ENCODE measurements at places on chromosomes 16 and 17.

GRCh38 chr16:24815021-24815420, 30.7 kb upstream of the SLC5A11 start:
- DNase-seq = no peak

DNA sequence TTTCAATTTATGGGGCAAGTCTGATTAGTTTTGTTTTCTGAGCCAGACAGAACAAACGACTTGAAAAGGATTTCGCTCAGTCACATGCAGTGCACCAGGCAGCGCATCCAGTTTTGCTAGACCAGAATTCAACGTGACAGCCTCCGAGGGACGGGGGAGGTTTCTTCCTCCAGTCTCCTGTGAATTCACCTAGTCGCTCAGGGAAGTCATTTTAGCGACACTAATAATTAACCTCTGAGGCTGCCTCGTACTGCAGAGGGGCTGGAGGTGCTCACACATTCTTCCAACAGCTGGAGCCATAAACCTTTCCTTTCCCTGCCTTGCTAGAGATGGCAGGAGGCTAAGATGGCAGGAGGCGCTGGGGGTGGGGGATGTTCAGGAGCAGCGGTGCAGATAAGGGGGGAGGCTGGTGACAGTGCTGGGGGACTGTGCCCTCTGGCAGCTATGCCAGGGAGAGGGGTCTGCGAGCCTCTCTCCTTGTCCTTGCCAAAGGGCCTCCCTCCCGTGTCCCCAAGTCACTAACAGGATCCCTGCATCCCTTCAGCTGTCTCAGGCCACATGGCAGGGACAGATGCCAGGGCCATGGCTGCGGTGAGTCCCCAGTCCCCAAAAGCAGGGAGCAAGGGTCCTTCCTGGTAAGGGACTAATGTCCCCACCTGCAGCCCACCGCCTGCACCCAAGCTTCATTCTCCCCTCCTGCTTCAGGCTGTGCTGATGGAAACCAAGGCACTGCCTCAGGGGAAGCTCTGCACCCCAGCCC, 24.0 kb downstream of the MXRA7 start:
- DNase-seq = no peak

DNA sequence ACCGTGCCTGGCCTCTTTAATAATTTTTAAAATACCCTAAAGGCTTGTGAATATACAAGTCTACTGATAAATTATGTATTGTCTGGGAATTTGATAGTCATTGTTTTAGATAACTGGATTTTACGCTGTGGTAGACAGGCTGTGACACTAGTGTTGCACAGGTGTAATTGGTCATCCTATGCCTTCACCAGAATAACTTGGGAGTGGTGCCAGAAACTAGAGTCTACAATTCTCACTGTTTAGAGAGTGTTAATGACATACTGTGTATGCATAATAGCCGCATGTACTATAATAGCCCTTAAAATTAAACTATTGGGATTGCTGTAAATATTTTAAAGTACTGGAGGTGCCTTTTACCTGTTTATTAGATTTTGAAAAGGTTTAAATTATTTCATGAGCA, 11.4 kb downstream of the CNEP1R1 start:
- no peak for DNase-seq

- no peak for DNase-seq
Observed at GRCh38 chr17:36532435-36532975, 2.2 kb downstream of the MYO19 start.

DNA sequence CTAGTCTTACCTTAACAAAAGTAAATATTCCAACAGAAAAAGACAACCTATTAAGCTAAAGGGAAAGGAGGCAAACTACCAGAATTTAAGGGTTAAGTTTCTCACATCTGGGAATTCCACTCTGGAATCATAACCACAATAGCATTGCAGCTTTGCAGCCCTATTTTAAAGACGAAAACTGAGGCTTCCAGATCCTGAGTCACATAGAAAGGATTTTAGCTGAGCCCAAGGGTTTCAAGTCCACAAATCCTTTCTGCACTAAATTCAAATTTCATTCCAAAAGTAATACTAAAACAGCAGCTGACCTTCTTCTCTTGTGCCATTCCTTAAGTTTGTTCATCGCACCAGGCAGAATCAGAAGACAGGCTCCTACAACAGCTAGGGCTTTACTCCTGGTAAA, 17.8 kb downstream of the XYLT1 start:
- DNase-seq = no peak

GRCh38 chr17:14793237-14793636, 471.9 kb downstream of the PMP22 start:
- no peak for DNase-seq

GRCh38 chr17:70307430-70308225, 138.3 kb downstream of the KCNJ2 start:
- DNase-seq = no peak

DNA sequence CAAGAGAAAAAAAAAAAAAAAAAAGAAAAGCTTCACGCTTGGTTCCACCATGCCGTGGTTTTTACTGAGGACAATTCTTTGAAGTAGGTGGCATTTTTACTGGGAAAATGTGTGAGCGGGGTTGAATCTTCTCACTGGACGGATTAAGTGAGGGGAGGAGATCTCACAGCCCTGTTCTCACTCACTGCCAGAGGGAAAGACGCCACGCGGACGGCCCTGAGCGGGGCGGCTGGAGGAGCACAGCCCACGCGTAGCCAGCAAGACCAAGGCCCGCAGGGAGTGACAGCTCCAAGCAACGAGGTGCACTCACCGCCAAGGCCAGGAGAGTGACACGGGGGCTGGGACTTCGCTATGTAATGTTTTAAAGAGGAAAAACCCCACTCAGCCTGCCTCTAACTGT, 43.1 kb downstream of the MRM3 start:
- DNase-seq = no peak

GRCh38 chr17:82613283-82614094, 34.8 kb downstream of the WDR45B start:
- DNase-seq = no peak

GRCh38 chr16:19871721-19872120, 12.9 kb downstream of the GPRC5B start:
- no peak for DNase-seq

GRCh38 chr16:75026892-75027391, 28.1 kb downstream of the ZNRF1 start:
- DNase-seq = no peak

GRCh38 chr17:72970246-72970645, 122.2 kb downstream of the SLC39A11 start:
- DNase-seq = no peak

DNA sequence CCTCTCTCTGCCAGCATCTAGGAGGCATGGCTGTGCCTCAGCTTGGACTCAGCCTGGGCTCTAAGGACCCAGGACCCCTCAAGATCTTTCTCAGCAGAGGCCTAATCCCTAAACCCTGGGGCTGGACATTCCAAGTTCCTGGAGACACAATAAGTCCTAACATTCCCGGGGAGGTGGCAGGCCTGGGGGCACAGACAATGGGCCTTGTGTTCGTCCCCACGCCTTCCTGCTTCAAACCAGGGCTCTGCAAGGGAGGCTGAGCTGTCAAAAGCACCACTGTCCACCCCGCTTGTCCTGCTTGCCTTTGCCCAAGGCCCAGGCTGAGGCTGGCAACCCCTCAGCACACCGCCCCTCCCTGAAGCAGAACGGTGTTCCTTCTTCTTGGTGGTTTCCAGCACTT, 13.7 kb downstream of the SDK2 start:
- no peak for DNase-seq

GRCh38 chr16:89413811-89414585, 76.4 kb downstream of the ANKRD11 start:
- no peak for DNase-seq

DNA sequence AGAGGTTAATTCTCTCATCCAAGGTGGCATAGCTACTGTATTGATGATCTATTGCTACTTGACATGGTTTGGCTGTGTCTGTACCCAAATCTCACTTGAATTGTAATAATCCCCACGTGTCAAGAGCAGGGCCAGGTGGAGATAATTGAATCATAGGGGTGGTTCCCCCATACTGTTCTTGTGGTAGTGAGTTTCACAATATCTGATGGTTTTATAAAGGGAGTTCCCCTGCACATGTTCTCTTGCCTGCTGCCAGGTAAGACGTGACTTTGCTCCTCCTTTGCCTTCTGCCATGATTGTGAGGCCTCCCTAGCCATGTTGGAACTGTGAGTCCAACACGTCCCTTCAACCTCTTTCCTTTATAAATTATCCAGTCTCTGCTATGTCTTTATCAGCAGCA, 22.9 kb upstream of the CPPED1 start:
- no peak for DNase-seq

- no peak for DNase-seq
Observed at GRCh38 chr16:74449470-74449869, 28.2 kb upstream of the CLEC18B start.

GRCh38 chr17:18910881-18911280, 41.1 kb upstream of the SLC5A10 start:
- DNase-seq = no peak

DNA sequence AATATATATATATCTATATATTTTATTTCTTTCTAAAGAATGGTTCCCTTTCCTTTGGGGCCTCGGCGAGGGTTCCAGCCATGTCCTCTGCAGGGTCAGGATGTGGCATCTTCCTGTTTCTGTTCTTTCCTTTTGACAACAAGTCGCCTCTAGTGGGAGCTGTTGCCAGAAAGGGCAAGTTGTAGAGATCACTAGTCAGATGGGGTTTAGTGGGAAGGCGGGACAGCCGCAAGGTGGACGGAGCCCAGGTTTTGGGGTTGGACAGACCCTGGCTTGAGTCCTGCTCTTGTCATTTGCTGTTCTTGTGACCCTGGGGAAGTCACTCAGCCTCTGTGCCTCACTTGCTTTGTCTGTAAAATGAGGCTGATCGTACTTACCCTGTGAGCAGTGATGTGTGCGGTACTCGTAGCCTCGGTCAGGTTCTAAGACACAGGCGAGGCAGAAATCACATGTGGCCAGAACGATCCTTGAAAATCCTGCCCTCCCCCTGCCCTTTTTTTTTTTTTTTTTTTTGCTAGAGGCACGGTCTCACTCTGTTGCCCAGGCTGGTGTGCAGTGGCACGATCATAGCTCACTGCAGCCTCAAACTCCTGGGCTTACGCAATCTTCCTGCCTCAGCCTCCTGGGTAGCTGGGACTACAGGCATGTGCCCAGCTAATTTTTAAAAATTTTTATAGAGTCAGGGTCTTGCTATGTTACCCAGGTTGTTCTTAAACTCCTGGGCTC, 80.1 kb downstream of the ABCC6 start:
- DNase-seq = peak; percentile 21

DNA sequence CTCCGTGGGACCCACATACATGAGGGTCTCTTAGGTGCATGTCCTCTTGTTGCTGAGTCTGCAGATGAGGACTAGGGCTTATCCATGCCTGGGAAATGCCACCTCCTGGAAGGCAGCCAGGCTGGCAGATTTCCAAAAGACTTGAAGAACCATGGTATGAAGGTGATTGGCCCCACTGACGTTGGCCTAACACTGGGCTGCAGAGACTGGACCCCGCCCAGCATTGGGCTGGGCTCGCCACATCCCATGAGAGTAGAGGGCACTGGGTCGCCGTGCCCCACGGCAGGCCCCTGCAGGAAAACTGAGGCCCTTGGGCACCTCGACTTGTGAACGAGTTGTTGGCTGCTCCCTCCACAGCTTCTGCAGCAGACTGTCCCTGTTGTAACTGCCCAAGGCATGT, 38.2 kb upstream of the IL21R start:
- no peak for DNase-seq

GRCh38 chr17:32161506-32162365, 19.4 kb downstream of the RHOT1 start:
- no peak for DNase-seq

DNA sequence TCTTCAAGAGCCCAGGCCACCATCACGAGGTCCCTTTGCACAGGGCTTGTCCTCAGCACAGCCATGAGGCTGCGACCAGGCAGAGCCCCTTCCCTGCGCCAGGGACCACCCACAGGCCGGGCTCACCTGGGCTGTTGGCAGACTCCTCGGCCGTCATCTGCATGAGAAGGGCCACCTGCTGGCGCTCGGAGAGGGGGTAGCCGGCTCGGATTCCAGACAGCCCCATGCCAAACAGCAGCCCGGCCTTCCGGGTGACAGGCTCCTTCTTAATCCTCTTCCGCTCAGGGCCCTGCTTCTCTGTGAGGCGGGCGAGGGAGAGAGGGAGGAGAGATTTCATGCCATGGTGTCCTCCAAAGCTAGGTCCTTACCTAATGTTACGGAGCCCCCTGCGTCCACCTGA, 73.4 kb downstream of the ZNF778 start:
- no peak for DNase-seq

DNA sequence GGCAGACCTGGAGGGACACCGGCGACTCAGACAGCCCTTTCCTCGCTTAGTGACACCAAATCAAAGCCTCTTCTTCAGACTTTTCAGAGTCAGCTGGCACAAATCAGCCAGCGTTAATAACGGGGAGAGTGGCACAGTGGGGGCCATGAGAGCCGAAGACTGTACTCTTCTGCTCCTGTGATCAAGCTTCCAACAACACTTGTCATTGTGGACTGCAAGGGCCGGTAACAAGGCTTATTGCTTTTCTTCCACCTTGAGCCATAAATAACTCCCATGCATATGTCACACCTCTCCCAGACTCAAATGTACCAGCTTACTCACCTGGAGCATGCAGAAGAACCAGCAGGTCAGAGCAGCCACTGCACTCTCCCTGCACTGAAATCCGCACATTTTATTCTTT, 12.8 kb downstream of the FLCN start:
- DNase-seq = no peak

DNA sequence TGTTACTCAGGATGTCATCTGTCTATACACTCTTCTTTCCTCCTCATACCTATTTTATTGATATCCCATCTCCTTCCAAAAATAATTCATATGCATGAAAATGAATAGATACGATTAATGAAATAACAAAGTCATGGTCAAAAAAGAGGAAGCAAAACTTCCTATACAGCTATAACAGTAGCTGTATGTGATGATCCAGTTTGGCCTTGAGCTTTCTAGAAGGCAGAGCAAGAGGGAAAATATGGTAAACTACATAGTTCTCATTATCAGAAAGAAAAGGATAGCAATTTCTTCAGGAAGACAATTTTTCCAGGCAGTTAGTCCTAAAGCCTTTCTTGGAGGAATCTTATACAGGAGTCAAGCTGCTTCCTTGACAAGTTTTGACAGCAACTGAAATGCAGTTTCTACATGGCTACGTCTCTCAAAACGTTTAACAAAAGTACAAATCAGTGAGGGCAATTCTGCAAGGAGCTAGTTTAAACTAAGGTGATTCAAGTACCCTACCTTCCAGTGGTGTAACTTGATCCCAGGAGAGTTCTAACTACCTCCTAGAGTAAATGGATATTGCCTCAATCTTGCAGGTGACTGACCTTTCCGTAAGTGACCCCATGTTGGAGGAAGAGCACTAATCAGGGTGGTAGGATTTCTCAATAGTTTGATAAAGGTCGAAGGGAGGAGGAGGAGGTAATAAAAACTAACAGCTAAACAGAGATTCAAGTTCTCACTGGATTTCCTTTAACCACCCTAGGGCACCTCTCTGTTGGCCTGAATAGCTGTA, 1.0 kb downstream of the SPAG5 start:
- no peak for DNase-seq
